ENCODE measurements at places on chromosomes 1 and 21. TPM values are rescaled to one million over a fixed set of nuclear protein-coding genes. Genes with fewer than 3 reads are reported as not detected.

The CFAP57 gene
- total RNA-seq, result 0.06 TPM

The PRKCZ gene
- 10.3 TPM for total RNA-seq

The GPATCH3 gene
- 10.6 TPM for total RNA-seq

The DMBX1 gene
- total RNA-seq, result 0.99 TPM

The KRTAP19-3 gene
- total RNA-seq, result not detected

The DYRK3 gene
- total RNA-seq, result 9.3 TPM

The SPRR2A gene
- not detected for total RNA-seq

The KCNJ15 gene
- total RNA-seq, result 0.07 TPM

The ZNF648 gene
- total RNA-seq, result not detected

The TRAF3IP3 gene
- not detected for total RNA-seq

The CDC73 gene
- 40.6 TPM for total RNA-seq

The ETNK2 gene
- 8.1 TPM for total RNA-seq

The TMEM63A gene
- total RNA-seq, result 6.5 TPM

The IBA57 gene
- total RNA-seq, result 5.1 TPM

The CTSE gene
- not detected for total RNA-seq

The RAB3B gene
- total RNA-seq, result 10.4 TPM

The RCAN1 gene
- 12.1 TPM for total RNA-seq

The ADAM30 gene
- not detected for total RNA-seq

The CELA2B gene
- total RNA-seq, result not detected

All from A549 treated with ZK216348 at 1 μM for 4 hours (cell line).